ENCODE measurements at places on chromosomes 5 and 9. TPM values are rescaled to one million over a fixed set of nuclear protein-coding genes. Genes with fewer than 3 reads are reported as not detected.

The TAF1L gene
- under 0.01 TPM for total RNA-seq

The DAB2 gene
- total RNA-seq: 73.7 TPM

The CDH12 gene
- total RNA-seq: not detected

The NADK2 gene
- total RNA-seq: 13.9 TPM

The ITGA1 gene
- total RNA-seq: 6.6 TPM

The KCNV2 gene
- not detected for total RNA-seq

The TAF7 gene
- 71.7 TPM for total RNA-seq

The C9orf153 gene
- total RNA-seq: 0.09 TPM

The LHX3 gene
- not detected for total RNA-seq

The FST gene
- total RNA-seq: 17.3 TPM

The NRG2 gene
- total RNA-seq: 2.1 TPM

The EIF4E1B gene
- total RNA-seq: not detected

The PCDHGB3 gene
- total RNA-seq: 3.1 TPM

The SLC34A3 gene
- total RNA-seq: not detected

The SMIM33 gene
- not detected for total RNA-seq

The CDX1 gene
- total RNA-seq: not detected

The BTNL3 gene
- total RNA-seq: not detected

The ABLIM3 gene
- total RNA-seq: 31.1 TPM

Measured in endothelial cell of coronary artery (primary cell).